Activated T-cell treated with anti-CD3 and anti-CD28 coated beads, Interleukin-2, amount 50 U/mL, for 72 hours (primary cell): ENCODE measurements at places on chromosomes 3 and 15. TPM values are rescaled to one million over a fixed set of nuclear protein-coding genes. Genes with fewer than 3 reads are reported as not detected.

DNA sequence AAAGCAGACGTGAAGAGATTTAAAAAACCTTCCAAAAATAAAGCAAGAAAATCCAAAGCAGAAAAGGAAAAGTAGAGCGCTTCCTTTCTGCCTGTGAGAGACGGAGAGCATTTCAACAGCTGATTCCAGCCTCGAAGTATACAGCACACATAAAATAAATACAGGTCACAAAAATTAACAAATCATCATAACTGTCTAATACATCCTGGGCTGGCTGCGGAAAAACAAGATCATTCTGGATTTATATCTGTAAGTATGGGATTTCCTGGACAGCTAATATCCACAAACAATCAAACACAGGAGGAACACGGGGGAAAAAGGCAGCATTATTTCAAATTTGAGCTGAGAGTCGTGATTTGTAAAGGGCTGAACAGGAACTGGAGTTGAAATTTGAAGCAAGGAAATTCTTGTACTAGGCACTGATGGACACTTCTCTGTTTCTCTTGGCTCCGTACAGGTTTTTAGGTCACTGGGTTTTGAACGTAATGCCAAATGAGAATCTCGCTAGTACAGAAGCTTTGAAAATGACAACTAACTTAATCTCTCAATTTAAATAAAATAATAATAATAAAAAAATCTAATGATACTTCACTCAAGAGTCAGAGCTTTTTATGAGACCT, 577.7 kb downstream of the FOXP1 start:
- DNase-seq, result no peak

- no peak for DNase-seq
Measured at GRCh38 chr3:169923189-169923588, 11.8 kb downstream of the SAMD7 start.

DNA sequence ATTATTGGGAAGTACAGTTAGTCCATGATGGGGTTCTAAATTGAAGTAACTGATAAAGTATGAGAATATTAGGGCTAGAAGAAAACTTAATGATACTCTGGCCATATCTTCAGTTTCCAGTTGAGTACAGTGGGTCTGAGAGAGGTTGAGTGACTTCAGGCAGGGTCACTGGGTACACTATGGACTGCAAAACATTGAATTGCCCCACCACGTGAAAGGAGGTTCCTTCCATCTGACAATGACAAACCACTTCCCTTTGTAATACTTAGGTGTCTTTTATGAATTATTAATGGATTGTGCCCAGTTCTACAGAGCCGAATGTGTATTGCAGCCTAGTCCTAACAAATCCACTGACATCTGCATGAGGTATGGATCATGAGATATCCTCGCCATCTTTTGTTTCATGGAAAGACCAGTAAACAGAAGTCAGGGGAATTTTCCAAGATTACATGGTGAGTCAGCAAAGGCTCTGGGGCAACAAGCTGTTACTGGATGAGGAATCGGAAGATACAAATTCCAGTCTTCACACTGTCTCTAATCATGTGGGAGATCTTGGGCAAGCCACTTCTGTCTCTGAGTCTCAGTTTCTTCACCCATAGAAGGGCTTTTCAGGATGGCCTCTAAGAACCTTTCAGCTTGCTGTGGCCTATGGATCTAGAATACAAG, 66.5 kb upstream of the BCL6 start:
- no peak for DNase-seq

GRCh38 chr3:133701435-133702358, 40.0 kb upstream of the TOPBP1 start:
- DNase-seq, result no peak

The ZNF502 gene
- total RNA-seq, result 2.3 TPM

The SAMD7 gene
- not detected for total RNA-seq
